ENCODE measurements at places on chromosomes 7 and 10.
A peak's percentile ranks its signal among the peaks of the same experiment; 100 is the strongest.

DNA sequence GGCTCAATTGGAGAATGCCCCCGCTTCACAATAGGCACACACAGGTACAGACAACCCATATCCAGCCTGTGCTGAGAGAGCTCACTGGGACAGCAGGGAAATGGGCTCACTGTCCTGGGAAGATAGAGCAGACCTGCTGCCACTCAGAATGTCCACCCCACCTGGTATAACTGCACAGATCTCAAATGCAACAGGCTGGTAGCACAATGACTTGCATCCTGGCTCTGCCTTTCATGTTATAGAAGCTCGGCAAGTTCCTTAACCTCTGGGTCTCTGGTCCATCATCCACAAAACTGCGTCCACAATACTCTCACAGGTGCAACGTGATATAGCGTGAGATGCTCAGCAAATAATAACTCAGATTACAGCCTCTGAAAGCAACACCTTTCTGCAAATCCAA is 295.4 kb downstream of the GRID1 start:
- no peak for DNase-seq

DNA sequence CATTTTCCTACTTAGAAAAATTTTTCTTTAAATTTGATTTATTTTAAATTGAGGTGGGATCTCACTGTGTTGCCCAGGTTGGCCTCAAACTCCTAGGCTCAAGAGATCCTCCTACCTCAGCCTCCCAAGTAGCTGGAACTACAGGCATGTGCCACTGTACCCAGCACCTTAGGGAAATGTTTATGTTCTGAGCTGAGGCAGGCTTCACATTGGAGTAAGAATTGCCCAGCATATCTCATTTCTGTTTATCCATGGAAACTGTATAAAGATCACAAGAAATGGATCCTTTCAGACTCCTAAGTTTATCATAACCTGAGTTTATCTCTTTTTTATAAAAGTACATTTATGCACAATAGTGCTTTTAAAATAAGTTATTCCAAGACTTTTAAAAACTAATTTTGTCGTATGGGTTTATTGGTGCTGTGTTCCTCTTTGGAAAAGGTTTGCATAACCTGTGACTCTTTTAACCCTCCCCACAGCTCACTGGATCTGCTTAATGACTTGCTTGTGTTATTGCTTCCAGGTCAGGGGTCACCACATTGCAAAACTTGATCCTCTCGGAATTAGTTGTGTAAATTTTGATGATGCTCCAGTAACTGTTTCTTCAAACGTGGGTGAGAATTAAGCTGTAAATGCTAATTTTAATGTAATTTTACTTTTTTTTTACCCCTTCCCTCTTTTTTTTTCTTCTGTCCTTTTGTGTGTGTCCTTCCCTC is 40.7 kb downstream of the OGDH start:
- no peak for DNase-seq

GRCh38 chr7:64463636-64464375 is 99.1 kb downstream of the ZNF680 start:
- peak; percentile 64 for DNase-seq

- DNase-seq: no peak
Observed at GRCh38 chr7:49228426-49229098, 304.2 kb downstream of the CDC14C start.

DNA sequence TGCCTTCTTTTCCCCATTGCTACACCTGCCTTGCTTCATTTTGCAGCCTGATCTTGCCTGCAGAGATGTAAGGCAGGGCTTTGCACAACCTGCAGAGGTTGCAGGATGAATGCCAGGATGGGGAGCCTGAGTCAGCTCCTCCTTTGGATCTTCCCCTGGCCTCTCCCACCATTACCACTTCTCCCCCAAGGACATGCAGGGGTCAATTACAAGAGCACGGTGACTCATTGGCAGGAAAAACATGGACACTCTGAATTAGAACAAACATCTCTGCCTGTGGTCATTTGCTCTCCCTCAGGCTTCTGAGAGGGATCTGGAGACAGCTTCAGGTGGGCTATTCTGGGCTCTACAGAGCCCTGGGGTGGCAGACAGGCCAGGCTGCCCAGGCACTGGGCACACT is 89.2 kb downstream of the HERPUD2 start:
- no peak for DNase-seq

- DNase-seq: no peak
Observed at GRCh38 chr10:44862924-44863323, 48.2 kb upstream of the TMEM72 start.

GRCh38 chr10:72254813-72255568 is 18.7 kb upstream of the DDIT4 start:
- DNase-seq: peak; percentile 49

DNA sequence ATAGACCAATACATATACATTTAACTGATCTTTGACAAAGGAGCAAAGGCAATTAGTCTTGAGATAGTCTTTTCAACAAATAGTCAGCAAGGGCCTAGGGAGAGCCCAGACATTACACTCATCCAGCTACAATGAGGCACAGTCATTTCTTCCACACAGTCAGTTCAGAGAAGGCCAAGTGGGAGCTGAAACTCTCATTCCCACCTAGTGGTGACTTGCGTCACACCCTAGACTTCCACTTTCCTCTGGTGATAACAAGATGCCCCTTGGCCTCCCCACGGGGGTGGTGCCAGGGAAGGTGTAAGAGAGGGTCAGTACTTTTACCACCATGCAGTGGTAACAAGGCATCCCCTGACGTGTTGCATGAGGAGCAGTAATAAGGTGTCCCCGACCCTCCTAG is 8.0 kb downstream of the FRMPD2 start:
- no peak for DNase-seq

- no peak for DNase-seq
Observed at GRCh38 chr10:27297844-27298521, 57.4 kb upstream of the ACBD5 start.

DNA sequence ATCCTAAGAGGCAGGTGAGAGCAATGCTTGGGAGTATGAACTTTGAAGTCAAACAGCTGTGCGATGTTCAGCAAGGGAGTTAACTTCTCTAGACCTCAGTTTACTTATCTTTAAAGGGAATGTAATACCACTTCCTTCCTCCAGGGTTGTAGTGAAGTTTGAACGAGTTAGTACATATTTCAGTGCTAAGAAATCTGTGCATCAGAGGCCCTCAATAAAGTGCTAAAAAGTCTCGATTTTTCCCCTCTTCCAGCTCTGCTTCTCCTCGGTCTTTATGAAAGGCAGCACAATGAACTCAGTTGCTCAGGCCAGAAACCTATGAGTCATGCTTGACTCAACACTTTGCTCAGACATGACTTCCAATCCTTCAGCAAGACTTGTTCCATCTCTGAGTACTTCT is 418.9 kb downstream of the MDFIC start:
- DNase-seq: no peak

DNA sequence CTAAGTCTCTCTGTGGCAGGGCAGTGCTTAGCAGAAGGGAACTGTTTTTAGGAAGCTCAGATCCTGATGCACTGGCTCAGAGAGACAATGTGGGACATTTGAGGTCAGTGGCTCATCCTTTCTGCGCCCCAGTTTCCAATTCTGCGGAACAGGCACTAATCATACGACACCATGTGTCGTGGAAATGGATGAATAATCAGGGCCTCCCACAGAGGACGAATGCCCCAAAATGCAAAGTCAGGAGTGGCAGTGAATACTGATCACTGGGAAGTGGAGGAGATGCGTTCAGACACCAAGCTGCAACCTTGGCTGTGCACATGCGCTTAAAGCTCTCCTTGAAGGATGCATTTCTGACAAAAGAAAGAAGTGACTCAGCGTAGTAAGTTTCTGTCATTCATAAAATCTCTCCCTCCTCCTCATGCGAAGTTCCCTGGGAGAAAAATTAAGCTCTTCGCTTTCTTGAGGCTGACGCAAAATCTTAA is 21.9 kb upstream of the ECHDC3 start:
- DNase-seq: peak; percentile 37

DNA sequence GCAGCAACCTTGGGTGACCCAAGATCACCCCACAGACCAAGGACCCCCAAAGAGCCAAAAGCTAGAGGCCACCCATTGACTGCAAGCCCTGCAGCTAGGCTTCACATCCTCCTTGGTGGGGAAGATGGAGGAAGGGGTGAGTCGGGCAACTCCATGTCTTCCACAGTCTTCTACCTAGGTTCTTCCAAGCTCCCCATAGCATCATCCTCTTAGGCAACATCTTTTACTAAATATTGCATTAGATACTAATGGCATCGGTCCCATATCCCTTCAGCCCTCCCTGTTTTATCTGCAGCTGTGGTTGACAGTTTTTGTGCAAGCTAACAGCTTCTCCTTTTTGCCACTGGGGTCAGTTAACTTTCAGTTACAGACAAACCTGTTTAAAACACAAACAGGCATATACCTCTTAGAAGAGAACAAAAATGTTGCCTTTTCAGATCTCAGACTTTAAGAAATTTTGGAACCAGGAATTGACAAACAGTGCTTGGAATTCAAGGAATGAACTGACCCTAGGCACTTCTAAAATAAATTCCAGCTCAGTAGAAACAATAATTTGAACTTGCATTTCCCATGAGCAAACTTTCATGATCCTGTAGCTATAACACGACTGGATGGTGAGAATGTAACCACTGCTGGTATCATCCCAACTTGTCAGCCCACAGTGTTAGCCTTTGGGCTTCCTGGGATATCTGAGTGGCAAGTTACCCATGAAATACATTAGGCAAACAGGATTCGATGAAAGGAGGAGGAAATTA is 33.9 kb upstream of the MSMB start:
- DNase-seq: no peak

GRCh38 chr10:124562425-124563060 is 100.9 kb downstream of the LHPP start:
- DNase-seq: no peak

GRCh38 chr10:13315361-13315760 is 15.5 kb upstream of the PHYH start:
- no peak for DNase-seq

DNA sequence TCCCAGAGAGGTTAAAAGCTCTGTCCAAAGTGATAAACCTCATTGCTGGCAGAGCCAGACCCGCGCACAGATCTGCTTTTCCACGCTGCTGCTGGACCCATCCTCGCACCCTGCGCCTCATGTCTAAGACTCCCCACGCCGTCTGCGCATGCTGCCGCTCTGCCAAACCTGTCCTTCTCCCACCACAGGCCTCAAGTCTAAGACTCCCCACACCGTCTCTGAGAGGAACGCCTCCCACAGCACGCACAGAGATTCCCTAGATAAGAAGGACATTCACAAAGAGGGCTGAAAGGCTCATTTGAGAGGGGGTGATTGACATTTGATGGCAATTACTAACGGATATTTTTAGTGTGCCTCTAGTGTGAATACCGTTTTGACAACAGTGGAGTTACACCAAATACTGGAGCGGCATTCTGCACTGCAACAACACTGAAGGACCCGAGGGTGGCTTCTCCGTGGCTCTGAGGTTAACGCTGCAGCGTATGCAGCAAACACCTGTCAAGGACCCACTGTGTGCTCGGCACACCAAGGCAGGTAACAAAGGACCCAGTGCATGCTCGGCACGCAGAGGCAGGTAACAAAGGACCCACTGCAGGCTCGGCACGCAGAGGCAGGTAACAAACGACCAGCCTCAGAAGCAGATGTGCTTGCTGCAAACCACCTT is 231.4 kb downstream of the DNAJB6 start:
- no peak for DNase-seq

- no peak for DNase-seq
Observed at GRCh38 chr7:475425-475728, 44.3 kb downstream of the PDGFA start.

DNA sequence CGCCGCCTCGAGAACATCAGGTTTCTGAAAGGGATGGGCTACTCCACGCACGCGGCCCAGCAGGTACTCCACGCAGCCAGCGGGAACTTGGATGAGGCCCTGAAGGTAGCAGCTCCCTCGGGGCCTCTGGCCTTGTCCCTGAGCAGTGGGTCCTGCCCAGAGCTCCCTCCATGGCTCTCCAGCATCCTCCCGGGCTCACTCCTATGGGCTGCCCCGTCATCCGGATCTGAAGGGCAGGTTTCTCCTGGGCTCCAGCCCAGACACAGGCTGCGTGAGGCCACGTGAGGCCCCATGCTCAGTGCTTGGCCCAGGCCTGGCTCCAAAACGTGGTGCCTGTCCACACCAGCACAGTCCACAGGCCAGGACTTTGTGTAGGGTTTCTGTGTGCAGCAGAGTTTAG is 32.5 kb downstream of the NUB1 start:
- no peak for DNase-seq

- DNase-seq: no peak
Observed at GRCh38 chr7:158651968-158652565, 52.5 kb downstream of the NCAPG2 start.

DNA sequence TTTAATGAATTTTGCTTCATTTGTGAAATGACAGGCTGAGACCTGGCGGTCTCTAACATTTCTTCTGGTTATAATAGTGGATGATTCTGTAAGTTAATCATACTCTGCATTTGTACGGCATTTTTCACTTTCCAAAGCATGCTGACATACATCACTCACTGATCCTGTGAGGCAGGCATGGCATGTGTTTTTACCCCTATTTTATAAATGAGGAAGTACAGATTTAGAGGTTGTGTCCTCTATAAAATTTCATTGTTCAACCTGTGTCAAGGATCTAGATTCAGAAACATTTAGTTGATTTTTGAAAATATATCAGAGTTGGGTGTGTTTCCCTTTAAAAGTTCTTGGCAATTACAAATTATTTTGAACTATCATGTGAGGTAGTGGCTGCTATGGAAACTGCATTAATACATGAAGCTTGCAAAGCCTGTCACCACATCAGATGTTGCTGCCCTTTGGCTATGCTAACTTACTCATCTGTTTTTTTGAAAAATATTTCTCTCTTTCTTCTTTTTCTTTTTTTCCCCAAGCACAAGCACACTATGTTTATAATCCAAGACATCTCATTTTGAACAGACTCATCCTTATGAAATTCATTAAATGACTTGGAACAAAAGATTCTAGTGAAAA is 172.7 kb downstream of the GNAI1 start:
- DNase-seq: no peak

- DNase-seq: no peak
Observed at GRCh38 chr7:136245327-136246004, 268.3 kb upstream of the MTPN start.

DNA sequence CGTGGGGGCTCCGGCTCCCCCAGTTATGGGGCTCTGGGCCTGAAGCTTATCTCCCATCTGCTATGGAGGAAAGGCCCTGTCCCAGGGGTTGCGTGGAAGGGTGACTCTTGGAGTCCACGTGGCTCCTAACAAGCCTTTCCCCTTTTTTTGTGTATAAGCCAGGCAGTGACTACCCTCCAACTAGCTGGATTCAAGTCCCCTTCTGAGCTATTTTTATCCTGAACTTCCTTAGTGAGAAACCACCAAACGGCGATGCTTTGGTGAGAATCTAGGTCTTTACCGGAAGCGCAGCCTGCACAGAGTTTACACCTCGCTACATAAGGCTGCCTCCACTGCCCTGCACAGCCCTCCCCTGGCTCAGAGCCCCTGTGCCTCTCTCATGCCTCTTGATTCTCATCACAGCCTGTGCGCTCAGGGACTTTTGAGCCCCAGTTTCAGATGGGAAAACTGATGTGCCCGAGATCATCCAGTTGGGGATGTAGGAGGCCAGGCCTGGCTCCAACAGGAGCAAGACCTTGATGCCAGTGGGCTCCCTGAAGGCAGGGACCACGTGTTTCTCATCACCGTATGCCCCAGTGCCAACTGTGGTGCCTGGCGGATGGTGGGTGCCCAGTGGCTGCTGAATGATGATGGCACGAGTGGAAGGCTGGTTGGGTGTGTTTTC is 102.3 kb upstream of the PPIF start:
- DNase-seq: peak; percentile 84

- no peak for DNase-seq
Observed at GRCh38 chr7:151301471-151302462, 39.8 kb upstream of the NUB1 start.
